ENCODE measurements at places on chromosomes 2 and 18. TPM values are rescaled to one million over a fixed set of nuclear protein-coding genes. Genes with fewer than 3 reads are reported as not detected.

- H3K4me1 ChIP-seq: no peaks in the 10 kb centered on the region
- no peak overlapping the region for H3K4me3 ChIP-seq
- no peak overlapping the region for H3K27ac ChIP-seq
- no peak for DNase-seq
Observed at GRCh38 chr2:67446491-67446911, 49.4 kb downstream of the ETAA1 start.

CPS1 gene
- 1.4 TPM for total RNA-seq

DNA sequence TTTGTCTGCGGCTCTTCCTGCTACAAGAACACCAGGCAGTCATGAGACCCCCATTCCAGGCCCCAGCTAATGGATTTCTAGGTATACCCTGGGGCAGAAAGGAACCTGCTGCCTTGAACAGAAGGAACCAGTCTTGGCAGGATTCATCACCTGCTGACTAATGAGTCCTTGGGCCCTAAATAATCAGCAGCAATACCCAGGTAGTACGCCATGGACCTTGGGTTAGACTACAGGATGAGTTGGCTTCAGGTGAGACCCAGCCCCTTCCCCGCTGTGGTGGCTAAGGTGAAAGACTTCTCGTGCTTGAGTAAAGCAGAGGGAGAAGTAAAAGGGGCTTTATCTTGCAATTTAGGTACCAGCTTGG is 105.0 kb downstream of the SPIRE1 start:
- no peak overlapping the region for H3K27ac ChIP-seq
- no peak for DNase-seq
- peaks cover 3% of the 10 kb centered on the region for H3K4me1 ChIP-seq
- H3K36me3 ChIP-seq: peaks cover 12% of the 10 kb centered on the region

DNA sequence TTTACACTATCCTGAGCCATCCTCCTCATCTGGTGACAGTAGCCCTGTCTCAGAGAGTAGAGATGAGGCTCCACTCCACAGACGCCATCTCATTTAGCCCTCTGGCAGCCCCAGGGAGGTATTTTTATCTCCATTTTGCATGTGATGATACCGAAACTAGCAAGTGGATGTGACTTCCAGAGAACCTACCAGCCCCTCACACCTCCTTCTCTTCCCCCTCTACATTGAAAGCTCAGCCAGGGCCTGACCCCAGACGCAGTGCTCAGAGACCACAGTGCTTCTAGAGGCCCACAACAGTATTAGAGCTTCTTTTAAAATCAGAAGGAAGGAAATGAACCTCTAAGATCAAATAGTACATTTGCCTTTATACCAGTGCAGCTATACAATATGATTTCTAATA is 8.3 kb downstream of the GYPC start:
- H3K27ac ChIP-seq: peak overlapping the region; percentile 93
- peaks cover 84% of the 10 kb centered on the region for H3K4me1 ChIP-seq
- no peak for DNase-seq
- H3K36me3 ChIP-seq: peaks cover 70% of the 10 kb centered on the region
- no peaks in the 10 kb centered on the region for H3K27me3 ChIP-seq

DNA sequence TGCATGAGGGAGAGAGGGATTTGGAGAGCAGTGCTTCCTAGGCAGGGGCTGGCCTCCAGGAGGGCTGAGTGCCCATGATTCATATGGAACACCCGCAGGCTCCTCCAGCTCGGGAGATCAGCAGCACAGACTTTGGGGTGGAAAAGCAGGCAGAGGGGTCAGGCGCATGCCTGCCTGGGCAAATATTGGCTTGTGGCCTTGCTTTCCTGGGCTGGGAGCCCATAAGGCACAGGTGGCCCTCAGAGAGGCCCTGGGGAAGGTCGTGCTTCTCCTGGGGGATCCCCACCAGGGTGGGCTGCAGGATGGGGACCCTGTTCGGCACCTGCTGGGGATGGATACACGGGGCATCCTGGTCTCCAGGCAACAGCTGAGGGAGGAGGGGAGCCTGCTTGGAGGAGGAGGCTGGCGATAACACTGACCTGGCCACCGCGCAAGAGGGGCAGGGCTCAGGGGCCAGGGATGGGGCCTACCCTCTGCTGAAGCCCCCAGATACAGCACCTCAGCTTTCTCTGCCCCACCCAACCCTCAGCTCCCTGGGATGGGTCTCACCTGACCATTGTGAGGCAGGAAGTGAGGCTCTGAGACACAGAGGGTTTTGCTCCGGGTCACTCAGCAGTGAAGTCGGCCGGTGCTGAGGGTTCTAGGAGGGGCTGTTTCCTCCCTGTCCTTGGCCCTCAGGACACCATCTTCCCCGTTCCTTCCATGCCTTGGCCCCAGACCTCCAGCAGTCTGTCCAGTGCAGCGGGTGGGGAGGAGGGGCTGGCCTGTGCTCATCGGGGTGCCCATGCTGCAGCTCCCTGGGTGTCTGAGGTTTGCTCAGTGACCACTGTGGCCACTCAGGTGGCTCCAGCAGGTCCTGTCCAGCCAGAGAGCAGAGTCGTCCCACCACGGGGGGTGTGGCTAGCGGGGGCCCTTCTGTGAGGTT is 12.0 kb downstream of the AQP12A start:
- DNase-seq: no peak
- no peak overlapping the region for H3K4me3 ChIP-seq
- no peak overlapping the region for H3K27ac ChIP-seq
- peaks cover 10% of the 10 kb centered on the region for H3K4me1 ChIP-seq

HS1BP3 gene
- total RNA-seq: 11.5 TPM

DNA sequence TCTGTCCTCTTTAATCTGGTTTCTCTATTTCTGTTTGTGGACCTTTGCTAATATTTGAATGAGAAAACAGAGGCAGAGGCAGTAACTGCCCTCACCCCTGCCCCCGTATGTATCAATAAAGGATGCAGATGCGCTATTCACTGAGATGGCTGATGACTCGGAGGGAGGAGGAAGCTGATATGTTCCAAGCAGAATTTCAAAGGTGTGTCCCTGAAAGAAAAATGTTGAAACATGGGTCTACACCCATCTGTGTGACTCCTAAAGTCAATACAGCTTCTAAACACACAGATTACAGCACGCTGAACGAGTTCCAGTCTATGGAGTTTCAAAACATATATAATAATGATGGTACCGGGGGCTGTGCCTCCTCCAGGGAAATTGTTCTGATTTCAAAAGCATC is 38.8 kb downstream of the EPHA4 start:
- H3K27me3 ChIP-seq: peaks cover 29% of the 10 kb centered on the region
- H3K36me3 ChIP-seq: no peaks in the 10 kb centered on the region
- H3K4me1 ChIP-seq: peaks cover 16% of the 10 kb centered on the region
- H3K4me3 ChIP-seq: no peak overlapping the region
- DNase-seq: no peak

PLEK gene
- 0.48 TPM for total RNA-seq

ALKAL2 gene
- total RNA-seq: 16.3 TPM

THSD7B gene
- total RNA-seq: not detected

- no peaks in the 10 kb centered on the region for H3K36me3 ChIP-seq
- no peak overlapping the region for H3K4me3 ChIP-seq
- peaks cover 1% of the 10 kb centered on the region for H3K27me3 ChIP-seq
- H3K4me1 ChIP-seq: no peaks in the 10 kb centered on the region
Observed at GRCh38 chr2:29448096-29448688, 333.0 kb downstream of the CLIP4 start.

GRCh38 chr2:20225294-20226151 is 593 bp upstream of the SDC1 start:
- H3K4me1 ChIP-seq: peaks cover 4% of the 10 kb centered on the region
- peak; percentile 28 for DNase-seq
- H3K27ac ChIP-seq: no peak overlapping the region
- peak overlapping the region; percentile 64 for H3K4me3 ChIP-seq
- H3K36me3 ChIP-seq: no peaks in the 10 kb centered on the region

Data from activated T-helper 2 cell treated with anti-CD3 and anti-CD28 coated beads, Interferon-gamma antibody, Interleukin-2, Interleukin-4, amounts not matched to agents 10 μg/mL and 5 μg/mL and 100 μg/mL, durations not matched to agents 14 hours and 24 hours and 36 hours (primary cell).